ENCODE measurements at places on chromosomes 7 and 10. TPM values are rescaled to one million over a fixed set of nuclear protein-coding genes. Genes with fewer than 3 reads are reported as not detected.
A peak's percentile ranks its signal among the peaks of the same experiment; 100 is the strongest.

DNA sequence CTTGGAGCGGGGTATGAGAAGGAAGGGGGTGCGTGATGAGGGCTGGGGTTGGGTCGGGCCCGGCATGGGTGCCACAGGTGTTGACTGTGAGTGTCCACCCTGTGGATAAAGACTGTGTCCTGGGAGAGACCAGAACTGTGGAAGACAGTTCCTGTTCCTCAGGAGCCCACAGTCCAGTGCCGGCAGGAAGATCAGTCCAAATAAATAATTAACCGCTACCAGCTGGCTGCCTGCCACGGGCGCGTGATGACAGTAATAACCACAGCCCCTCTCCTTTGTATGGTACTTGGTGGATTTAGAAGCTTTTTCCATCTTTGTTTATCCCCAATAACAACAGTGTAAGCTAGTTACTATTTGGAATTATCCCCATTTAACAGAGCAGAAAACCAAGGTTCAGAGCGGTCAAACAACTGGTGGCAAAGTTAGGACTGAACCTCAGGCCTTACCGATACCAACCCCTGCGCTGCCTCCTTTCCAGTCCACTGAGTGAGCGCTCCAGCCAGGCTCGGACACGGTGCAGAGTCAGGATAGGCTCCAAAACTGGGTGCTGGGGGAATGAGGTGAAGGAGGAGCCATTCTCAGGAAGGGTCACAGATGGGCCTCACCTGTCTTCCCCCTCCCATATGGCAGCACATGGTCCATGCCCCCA, 5.1 kb downstream of the ZMIZ1 start:
- DNase-seq: peak; percentile 84

DNA sequence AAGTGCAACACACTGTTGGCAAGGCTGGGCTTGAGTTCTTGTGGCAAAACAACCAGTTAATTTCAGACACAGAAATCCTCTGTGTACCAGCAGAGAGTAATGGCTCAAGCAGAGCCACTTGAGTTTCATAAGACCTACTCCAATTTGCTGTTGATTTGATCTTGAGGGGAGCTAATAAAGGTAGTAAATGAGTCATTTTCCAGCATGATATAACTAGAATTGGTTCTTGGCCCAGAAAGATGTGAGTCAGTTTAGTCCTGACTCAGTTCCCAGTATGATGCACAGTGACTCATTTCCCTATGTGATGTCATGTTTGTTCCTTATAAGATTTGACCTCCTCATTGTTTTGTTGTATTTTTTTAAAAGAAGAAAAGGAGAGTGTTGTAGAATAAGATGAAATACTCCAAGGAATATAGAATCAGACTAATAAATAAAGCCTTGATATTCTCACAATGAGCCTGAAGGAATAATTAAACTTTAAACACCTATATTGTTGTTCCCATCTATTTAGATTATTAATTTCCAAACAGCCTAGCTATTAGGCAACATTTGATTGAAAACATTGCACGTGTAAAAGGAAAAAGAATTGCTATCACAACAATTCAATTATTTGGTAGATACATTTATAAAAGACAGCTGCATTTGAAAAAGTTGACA, 186.2 kb downstream of the REEP3 start:
- DNase-seq: no peak

DNA sequence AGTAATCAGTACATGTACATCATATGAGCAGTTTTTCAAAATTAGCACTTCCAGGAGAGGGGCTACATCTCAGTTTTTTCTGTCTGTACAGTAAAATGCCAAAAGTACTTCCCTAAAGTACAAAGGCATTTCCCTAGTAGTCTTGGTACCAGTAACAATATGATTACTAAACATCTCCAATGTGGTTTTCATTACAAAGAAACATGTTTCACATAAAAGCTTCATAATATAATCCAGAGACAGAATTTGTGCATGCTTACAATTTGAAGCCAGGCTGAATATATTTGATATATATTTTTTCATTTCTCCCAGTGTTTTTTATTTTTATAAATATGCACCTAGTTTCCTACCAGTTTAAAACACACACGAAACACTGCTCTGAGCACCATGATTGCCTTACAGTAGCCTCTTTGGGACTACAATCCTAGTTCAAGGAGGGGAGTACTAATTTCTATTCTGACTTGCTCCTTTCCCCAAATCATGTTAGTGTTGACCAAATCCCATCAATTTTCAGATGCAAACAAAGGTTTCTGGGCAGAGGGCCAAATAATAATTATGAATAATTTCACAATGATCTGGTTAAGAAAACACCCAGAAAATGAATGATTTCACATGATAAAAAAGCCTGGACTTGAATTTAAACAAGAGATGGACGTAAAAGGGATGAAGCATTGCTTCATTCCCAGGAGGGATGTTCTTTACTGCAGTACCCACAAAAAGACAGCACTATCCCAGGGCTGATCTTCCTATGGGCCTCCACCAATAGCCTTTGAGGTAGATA, 201.3 kb downstream of the SLC25A13 start:
- DNase-seq: no peak

GRCh38 chr7:23788843-23789242, 78.8 kb downstream of the STK31 start:
- no peak for DNase-seq

DNA sequence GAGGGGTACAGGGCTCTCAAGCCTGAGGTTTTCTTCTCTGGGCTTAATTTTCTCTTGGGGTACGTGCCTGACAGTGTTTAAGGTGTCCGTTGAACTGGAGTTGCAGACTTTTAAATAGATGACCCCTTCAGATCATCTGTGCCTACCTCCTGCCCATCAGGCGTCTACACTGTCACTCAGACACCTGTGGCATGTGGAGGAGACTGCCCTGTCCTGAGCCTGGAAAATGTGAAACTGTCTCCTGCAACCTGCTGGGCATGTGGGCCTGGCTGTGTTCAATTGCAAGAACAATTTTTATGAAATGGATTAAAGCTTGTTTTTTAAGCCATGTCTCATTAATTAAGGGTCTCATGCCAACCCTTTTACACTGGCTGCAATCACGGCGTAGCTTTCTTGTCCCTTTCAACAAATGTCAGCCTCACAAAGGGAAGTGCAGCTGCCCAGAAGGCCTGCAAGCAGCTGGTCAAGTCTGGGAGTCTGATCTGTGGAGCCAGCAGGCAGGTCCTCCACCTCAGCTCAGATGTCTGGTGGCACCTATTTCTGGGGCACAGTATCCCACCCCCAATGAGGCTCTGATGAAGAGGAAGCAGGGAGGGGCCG, 8.8 kb downstream of the ATP5MF start:
- no peak for DNase-seq

GRCh38 chr7:140176122-140176701, 571 bp downstream of the KDM7A start:
- DNase-seq: no peak

DNA sequence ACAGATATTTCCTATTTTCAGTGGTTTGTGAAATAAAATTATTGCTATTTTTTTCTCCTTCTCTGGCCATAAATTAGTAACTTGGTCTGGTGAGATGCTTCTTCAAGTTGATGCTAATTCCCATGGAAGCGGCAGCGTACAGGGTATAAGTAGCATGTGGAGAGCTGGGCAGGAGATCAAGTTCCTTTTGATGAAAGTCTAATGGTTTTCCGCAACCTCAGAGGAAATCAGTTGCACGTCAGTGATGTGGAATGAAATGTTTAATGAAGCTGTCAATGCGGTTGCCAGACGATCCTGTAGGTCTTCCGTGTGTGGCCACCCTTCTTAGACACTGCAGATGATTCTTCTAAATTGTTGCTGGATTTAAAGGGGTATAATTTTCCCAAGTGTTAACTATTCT, 236.4 kb upstream of the GRM3 start:
- DNase-seq: no peak

DNA sequence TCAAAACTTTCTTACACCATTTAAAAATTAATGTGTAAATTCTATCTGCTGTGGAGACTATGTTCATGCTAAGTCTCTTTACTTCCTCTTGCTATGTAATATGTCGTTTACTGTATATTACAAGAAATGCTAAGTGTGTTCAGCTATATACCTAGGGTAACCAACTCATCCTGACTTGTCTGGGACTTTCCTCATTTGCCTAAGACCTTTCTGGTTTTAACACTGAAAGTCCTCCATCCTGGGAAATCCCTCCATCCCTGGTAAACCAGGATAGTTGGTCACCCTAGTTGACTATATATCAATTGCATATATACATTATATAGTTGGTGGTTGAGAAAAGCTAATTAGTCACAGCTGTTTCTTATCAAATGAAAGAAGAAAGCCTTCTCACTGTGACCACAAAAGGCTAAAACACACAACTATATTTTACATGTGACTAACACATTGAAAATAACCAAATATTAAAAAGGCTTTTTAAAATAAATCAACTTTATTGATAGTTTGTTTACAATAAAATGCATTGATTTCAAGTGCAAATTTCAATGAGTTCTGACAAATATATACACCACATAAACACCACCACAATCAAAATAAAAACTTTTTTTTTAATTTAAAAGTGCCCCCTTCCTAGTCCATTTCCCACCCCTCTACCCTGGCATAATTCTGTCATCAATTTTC, 167.7 kb upstream of the INHBA start:
- DNase-seq: no peak

DNA sequence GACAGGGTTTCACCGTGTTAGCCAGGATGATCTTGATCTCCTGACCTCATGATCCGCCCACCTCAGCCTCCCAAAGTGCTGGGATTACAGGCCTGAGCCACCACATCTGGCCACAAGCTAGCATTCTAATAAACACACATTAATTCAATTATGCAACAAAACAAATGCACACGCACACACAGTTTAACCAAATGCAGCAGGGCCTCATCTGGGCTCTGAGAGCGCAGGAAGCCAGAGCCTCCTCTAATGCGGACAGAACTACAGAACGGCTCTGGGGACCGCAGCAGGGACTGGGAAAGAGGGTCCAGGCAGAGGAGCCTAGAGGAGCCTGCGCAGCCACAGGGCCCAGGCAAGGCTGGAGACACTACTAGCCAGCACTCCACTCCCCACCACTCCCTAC, 3.8 kb downstream of the MAD1L1 start:
- no peak for DNase-seq

The FRG2B gene
- not detected for total RNA-seq

GRCh38 chr7:17384400-17384799, 85.9 kb downstream of the AHR start:
- DNase-seq: no peak

- DNase-seq: peak; percentile 41
Observed at GRCh38 chr10:128017822-128018221, 108.4 kb downstream of the MKI67 start.

DNA sequence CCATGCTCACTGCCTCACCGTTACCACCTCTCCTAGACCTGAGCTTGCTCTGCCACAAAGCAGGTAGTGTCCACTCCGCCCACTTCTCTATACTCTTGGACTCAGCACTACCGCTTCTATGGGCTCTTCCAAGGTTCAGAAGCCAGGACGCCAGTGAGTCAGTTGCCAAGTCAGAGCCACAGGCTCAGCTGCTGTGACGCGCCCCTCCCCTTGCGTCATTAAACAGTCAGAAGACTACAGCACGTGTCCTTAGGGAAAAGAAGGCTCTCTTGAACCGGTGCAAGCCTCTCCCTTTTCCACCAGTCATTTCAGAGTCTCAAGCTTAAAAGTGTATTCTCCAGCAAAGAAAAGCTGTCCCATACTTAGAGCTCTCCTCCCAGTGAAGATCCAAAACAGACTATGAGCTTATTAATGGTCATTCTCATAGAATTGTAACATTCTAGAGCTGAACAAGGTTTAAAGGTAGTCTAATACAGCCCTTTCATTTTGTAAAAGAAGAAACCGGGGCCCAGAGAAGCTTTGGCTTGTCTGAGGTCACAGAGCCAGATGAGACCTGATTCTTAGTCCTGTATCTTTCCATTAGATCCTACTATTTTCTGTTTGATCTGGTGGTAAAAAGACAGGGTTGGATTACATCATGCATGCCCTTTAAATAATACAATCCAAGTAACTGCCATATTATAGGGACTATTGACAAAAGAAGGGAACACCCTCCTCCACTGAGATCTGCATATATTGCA, 40.9 kb upstream of the MET start:
- DNase-seq: peak; percentile 78

- no peak for DNase-seq
Observed at GRCh38 chr10:5321273-5321672, 43.5 kb upstream of the UCN3 start.

- no peak for DNase-seq
Observed at GRCh38 chr10:111804781-111805180, 378.8 kb downstream of the GPAM start.

DNA sequence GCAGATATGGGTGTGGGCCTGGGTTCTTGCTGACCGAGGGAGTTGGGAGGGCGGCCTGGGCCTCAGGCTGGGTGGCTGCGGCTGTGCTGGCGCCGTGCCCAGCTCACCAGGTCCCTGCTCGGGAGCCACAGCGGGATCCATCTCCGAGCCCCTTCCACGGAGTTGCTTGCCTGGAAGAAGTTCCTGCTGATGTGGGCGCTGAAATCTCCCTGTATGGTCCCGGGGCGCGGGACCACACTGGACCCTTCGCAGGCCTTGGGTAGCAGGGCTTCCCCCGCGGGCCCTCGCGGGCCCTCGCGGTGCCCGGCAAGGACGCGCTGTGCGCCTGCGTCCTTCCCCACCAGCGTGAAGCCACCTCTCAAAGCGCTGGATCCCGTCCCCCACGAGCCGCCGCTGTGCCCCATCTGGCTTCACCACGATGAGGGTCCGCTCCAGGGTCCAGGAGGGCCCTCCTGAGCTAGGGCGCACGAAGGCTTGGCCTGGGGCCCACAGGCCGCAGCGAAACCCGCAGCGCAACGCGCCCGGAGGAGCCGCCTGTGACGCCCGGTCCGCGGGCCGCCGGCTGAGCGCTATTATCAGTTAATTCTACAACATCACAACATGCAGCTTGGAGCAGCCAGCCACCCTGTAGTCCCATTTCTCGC, 31.5 kb downstream of the RAB19 start:
- DNase-seq: peak; percentile 40

- DNase-seq: no peak
Observed at GRCh38 chr7:36127075-36127740, 25.8 kb upstream of the EEPD1 start.

- DNase-seq: peak; percentile 85
Observed at GRCh38 chr7:6392712-6393666, 54.8 kb downstream of the DAGLB start.

GRCh38 chr7:81811956-81812865, 42.4 kb upstream of the HGF start:
- DNase-seq: no peak

DNA sequence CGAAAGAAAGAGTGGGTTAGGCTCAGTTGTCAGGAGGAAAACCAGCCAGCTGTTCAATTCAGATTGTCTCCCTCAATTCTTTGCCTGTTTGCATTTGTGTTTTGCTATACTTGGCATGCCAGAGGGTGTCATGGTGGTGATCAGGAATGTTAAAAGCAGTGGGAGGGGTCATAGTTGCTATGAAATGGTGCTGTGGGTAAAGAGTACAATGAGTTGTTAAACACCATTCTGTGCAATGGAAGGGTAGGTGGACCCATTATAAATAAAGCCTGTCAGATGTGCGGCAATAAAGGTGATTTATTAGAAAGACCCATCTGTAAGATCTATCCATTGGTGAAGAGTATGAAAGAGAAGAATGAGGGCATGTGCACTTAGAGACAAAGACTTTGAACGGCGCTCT, 82.2 kb downstream of the MRPL32 start:
- no peak for DNase-seq

- DNase-seq: no peak
Observed at GRCh38 chr10:117168729-117169128, 28.6 kb upstream of the KCNK18 start.

- DNase-seq: no peak
Observed at GRCh38 chr10:91756286-91756685, 41.9 kb upstream of the TNKS2 start.

GRCh38 chr10:63603709-63604445, 82.7 kb downstream of the REEP3 start:
- no peak for DNase-seq

Data from sigmoid colon (tissue), 7 donors.